ENCODE measurements at places on chromosomes 13 and 19. TPM values are rescaled to one million over a fixed set of nuclear protein-coding genes. Genes with fewer than 3 reads are reported as not detected.

The TMC4 gene
- total RNA-seq: 1.1 TPM

The GPC5 gene
- not detected for total RNA-seq

The LGALS4 gene
- total RNA-seq: 0.77 TPM

The FGF22 gene
- 0.43 TPM for total RNA-seq

The GRIK5 gene
- total RNA-seq: 0.50 TPM

The AXL gene
- total RNA-seq: 161 TPM
